ENCODE measurements at places on chromosomes 12 and 14.
A peak's percentile ranks its signal among the peaks of the same experiment; 100 is the strongest.

DNA sequence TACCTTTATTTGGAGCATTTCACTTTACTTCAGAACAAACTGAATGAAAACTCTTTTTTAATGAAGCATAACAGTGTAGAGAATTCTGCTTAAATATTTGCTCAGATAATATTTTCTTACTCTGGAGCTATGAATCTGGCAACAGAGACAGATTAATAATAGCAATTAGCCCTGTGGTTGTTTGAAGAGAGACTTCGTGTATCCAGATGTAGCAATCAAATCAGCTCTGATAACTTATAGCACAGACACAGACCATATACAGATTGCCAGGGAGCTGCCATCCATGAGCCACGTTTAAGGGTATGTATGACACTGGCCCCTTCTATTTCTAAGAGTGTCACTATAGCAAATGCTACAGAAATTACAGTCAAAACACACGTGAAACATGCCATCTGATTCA, 146.6 kb downstream of the EXOC5 start:
- DNase-seq: no peak

- DNase-seq: no peak
These were observed 3.1 kb downstream of the C14orf180 start for GRCh38 chr14:104582662-104583061.

GRCh38 chr14:69713209-69713781, 53.6 kb upstream of the SRSF5 start:
- DNase-seq: no peak

GRCh38 chr12:99810718-99811593, 163.4 kb downstream of the GARIN6 start:
- DNase-seq: no peak

DNA sequence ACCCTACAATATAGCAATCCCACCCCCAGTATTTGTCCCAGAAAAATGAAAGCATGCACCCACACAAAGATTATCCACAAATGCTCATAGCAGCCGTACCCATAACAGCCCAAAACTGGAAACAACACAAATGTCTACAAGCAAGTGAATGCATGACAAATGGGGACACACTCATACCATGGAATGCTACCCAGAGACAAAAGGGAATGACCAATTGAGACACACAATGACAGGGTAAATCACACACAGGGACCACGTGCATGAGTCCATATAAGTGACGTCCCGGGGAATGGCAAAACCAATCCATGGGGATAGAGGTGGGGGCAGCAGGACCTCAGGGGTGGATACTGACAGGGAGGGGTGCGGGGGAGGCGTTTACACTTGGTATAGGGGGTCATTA, 33.4 kb downstream of the SCARB1 start:
- no peak for DNase-seq

DNA sequence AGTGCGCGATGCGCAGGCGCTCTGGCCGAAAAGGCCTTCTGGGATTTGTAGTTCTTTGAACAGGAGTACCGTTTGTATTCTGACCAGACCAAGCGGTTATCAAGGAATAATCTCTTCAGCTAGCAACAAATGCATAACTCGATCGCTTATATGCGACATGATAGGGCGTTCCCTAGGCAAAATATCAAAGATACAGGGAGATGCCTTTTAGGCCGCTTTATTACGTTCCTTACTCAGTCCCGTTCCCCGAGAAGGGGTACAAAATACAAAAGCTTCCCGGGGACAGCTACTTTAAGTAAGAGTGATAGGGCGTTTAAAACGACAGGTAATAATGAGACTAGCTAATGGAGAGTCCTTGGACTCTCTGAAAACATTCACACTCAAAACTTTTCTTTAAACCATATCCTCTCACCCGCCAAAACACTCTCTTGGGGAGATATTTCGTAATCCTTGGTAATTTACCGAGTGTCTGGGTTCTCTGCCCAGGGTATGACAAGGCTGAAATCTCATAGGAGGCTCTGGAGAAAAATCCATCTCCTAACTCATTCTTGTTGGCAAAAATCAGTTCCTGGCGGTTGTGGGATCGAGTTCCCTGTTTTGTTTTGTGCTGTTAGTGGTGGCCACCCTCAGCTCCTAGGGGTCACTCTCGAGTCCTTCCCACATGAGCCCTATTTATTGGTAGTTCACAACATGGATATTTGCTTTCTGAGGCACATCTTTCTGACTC, 412 bp upstream of the SNW1 start:
- DNase-seq: no peak

DNA sequence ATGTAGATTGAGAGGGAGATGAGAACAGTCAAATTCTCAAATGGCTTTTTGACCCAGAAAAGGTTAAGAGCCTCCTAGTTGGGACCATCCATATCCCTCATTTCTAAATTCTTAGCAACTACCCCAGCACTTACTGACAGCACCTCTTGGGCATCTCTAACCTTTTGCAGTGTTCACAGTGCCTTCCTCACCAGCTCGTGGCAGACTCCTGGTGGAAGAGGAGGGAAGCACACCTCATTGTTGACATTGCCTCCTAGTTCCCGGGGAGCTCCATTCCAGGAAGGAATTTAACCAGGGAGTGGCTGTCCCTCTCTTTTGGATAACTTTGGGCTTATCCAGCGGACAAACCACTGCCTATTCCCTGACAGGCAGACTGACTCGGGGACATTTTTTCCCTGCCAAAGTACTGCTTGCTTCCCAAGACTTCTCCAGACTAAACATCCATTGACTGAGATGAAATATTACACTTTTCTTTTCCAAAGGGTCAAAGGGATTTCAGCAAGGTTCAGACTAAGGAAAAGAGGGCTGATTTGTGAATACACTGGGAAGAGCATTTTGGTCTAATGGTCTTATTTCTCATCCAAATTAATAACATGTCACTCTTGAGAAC, 9.0 kb upstream of the OR6J1 start:
- peak; percentile 58 for DNase-seq

DNA sequence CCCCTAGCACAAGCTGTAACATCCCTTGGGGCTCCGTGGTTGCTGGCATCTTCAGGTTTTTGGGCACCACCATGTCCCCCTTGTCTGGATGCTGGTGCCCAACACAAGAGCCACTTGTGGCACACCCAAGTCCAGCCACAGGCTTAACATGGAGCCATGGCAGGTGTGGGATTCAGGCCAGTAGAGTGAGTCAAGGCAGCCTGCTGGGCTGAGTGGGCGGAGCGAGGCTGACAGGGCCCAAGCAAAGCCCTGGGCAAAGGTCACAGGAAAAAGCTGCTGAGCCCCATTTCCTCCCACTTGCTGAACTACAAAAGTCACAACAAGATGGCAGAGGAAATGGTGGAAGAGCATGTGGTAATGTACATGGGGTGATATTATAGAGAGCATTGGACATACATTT, 950.7 kb upstream of the FLRT2 start:
- DNase-seq: no peak

DNA sequence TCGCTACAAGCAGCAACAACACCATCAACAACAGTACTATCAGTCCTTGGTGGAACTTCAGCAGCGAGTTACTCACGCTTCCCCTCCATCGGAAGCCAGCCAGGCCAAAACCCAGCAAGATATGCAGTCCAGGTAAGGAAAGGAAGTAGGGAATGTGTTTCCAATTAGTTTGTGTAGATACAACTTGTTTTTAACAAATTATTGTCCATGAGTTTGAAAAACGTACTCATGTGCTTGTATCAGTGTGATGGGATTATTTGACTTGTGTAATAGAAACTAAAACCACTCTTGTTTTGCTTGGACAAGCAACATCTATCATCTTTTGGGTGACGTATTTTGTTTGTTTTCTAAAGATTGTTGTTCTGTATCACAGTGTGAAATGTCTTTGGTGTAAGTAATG, 137.9 kb downstream of the NAV3 start:
- DNase-seq: no peak

- DNase-seq: no peak
These were observed 146.1 kb upstream of the NOS1 start for GRCh38 chr12:117507548-117507947.

- DNase-seq: no peak
These were observed 9.9 kb downstream of the SAV1 start for GRCh38 chr14:50658203-50658602.

DNA sequence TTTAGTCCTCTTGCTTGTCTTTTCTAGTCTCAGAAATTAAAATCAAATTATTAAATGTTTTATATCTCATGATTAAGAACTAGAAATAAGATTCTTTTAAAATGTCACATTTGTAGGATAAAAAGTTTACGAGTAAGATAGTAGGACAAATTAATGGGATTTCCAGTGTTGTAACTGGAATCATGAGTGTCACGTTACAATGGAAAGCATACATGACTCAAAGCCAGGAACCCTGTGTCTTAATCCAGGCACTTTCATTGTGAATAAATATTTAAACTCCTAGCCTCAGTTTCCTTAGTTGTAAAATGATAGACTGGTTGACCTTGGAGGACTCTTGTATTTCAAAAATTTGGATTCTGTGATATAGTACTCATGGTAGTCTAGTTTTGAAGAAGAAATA, 84.9 kb downstream of the MIA2 start:
- no peak for DNase-seq

GRCh38 chr14:72880164-72880563, 13.7 kb downstream of the DPF3 start:
- DNase-seq: no peak

DNA sequence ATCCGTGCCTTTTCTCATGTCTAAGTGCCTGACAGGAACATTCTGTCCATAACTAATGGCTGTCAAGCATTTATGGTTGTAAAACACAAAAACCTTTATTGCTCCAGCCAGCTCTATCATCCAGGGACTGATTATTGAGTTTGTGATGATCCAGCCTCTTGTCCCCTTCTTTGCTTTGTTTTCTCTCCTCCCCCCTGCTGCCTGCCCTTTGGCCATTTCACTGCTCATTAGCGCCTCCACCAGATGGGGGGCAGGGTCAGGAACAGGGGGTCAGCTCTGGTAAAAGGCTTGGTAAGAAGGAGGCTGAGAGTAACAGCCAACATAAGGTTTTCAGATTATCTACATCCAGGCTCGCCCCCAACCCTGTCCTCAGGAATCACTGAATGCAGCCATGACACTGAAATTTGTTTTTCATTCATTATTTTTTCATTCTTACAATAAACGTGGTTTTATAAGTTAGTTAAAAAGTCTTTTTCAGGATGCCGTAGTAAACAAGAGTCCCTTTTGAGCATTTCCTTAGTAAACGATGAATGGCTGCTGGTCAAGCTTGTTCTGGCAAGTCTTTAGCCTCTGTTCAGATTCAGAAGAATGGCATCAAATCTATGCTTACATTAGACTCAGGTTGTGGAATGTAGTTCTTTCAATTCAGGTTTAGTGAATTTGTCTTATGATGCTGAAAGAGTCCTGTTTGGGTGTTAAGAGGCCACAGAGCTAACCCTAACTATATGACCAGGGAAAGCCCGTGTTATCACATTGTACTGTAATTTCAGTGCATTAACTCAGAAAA, 21.7 kb downstream of the HMGA2 start:
- DNase-seq: no peak

DNA sequence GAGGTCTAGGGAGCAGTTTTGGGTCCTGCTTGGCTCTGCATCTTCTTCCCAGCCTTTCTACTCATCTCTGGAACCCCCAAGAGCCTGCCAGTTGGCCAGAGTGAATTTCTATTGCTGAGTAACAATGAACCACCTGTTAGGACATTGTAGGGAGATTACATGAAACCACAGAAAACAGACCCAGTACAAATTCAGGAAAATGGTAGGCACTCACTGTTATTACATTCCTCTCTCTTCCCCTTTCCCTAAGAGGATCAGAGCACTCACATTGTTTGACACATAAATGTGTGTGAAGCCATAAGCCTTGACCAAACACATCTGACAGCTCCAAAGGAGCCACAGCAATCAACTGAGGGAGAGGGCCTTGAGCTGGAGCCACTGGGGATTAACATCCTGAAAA, 216.1 kb downstream of the TMEM132D start:
- DNase-seq: no peak

- DNase-seq: peak; percentile 25
These were observed 1.2 kb upstream of the WSB2 start for GRCh38 chr12:118061873-118062843.

- DNase-seq: no peak
These were observed 368.6 kb downstream of the DAD1 start for GRCh38 chr14:22220427-22220826.

DNA sequence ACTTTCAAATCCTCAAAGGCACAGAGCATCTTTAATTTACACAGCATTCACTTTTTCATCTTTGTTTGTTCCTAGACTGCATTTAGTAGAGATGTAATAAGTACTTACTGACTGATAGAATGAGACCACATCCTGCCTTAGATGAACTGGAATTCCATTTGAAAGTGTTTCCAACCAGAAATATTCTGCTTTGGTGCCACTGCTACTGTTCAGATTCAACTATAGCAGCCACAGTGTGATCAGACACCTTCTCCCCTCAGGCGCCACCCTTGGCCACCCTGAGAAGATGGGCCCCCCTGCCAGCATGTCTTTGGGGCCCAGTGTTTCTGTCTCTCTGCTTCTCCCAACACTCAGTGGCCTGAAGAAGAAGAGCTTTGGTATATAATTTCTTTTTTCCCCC, 449.1 kb downstream of the RAD51B start:
- DNase-seq: no peak

DNA sequence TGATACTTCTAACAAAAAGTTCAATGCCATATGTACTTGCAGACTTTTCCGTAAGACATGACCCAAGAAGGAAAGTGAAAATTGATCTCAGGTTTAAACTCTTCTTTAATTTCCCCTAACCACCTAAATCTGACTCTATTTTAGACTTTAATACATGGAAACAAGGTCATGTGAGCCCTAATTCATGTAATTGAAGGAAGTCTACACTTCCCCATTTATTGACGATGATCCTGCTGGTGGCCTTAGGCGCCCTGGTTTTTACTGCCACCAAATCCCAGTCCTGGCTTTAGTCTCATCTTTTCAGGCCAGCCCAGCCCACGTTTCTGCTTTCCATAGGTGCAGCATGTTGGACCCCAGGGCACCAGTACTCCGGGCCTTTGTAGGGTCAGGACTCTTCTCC, 157.9 kb downstream of the PELI2 start:
- DNase-seq: no peak

DNA sequence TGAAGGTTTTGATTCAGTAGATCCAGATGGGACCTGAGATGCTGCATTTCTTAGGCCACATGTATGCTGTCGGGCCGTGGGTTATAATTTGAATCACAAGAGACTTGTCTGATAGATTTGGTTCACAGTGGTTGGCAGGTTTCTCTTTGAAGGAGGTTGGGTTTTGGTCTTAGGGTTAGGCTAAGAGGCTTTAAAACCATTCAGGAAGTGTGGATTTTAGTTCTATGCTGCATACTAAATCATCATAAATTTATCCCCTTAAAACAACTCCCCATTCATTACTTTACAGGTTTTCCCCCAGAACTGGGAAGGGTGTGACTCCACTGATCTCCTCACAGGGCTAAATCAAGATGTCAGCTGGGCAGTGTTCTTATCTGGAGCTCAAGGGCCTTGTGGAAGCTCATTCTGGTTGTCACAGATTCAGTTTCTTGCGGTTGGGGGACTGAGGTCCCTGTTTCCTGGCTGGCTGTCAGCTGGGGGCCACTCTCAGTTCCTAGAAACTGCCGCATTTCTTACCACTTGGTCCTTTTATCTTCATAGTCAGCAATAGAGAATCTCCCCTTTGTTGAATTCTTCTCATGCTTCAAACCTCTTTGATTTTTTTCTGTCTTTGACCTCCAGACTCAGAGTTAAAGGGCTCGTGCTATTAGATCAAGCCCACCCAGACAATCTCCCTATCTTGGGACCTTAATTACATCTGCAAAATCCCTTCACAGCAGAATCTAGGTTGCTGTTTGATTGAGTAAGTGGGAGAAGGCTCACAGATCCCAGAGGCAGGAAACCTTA, 20.6 kb upstream of the PCNX1 start:
- DNase-seq: peak; percentile 51

- no peak for DNase-seq
These were observed 70.5 kb downstream of the TMX1 start for GRCh38 chr14:51310505-51310944.

GRCh38 chr12:64946132-64946829, 121.8 kb downstream of the TBC1D30 start:
- no peak for DNase-seq

GRCh38 chr12:49980501-49981349, 8.0 kb downstream of the AQP6 start:
- no peak for DNase-seq
